ENCODE measurements at places on chromosomes 3 and 15.
A peak's percentile ranks its signal among the peaks of the same experiment; 100 is the strongest.

DNA sequence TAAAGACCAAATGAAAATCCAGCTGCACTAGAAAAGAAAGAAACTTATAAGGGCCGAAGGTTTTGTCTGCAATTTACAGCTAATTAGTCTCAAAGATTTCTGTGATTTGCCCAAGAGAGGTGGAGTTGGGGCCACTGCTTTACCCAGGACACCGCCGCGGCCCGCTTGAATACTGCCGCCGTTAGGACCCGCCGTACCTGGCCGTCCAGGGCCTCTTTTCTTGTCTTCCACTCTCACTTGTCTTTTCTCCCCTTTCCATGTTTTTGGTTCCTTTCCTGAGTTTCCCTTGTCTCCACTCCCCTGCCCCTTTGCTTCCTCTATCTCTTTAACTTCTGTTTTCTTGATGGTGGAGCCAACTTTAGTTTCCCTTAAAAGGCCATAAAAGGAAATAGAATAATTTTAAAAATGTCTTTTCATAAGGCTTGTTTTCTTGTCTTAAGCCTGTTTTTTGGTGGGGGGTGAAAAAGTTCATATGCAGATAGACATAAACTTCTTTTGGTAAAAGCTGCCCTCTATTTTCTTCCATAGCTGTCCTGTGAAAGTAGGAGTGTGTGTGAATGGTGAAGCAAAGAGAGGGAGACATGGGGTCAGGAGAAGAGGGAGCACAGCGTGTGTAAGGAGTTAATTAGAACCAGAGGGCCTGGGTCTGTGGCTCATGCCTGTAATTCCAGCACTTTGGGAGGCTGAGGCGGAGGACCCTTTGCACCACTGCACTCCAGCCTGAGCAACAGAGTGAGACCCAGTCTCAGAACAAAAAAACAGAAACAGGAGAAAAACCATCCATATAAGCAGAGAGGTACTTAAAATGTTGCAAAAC is 16.0 kb upstream of the CCNL1 start:
- DNase-seq, result no peak

- DNase-seq, result no peak
Observed at GRCh38 chr15:80588801-80589200, 106.3 kb upstream of the ABHD17C start.

GRCh38 chr3:143510601-143511000 is 337.7 kb downstream of the SLC9A9 start:
- DNase-seq, result no peak

- DNase-seq, result no peak
Observed at GRCh38 chr3:33994568-33994967, 196.1 kb downstream of the PDCD6IP start.

DNA sequence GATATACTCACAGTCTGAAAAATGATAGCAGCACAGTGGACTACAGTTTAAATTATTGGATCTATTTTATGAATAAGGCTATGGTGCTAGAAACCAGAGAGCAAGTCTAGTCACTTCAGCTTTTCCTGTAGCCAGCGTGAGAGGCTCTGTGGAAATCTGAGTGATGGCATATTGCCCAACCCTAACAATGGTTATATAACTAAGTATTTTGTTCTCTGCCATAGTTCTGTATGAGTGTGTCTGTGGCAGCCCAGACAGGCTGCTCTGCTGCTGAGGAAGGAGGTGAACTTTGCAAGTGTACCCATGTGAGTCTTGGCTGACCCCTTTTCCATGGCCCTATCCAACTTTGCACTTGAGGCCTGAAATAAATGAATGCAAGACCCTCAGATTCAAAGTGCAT is 105.7 kb downstream of the LRTM1 start:
- DNase-seq, result no peak

DNA sequence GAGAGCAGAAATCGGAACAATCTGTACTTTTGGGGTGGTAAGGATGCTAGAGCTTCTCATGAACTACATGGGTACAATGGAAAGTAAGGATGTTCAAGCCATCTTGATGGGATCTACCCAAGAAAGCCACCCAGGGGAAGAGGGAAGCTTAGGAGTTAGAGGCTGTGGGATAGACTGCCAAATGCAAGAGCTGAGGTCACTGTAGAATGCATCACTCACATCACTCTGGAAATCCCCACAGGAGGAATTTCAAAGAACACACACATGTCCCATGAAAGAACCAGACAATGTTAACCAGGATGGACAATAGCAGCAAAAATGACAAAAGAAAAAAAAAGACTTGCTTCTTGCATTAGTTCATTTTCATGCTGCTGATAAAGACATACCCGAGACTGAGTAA is 32.8 kb upstream of the UBE2E2 start:
- DNase-seq, result no peak

DNA sequence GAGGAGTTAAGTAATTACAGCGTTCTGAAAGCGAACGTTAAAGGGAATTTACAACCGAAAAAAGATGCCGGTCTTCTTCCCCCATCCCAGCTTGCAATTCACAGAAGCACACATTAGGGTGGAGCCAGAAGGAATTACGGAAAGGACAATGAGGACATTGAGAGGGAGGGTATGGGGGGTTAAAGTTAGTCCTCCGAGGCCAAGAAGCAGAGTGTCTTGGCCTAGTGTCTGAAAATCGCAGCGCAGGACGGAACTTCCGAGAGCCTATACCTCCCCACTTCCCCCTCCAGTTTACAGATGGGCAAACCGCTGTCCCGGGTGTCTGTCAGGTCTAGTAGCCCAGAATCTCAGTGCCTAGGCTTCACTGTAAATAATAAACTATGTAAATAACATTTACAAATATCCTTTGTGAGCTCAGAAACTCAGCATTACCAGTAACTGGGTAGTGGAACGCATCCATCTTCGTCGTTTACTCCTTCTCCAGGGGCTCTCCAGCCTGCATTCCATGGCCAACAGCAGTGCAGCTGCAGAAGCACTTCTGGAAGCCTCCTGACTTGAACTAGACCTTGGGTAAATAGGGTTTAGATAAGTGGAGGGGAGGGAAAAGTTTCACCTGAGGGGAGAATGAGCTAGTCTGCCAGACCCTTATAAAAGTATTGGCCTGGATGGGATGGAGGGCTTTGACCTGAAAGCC is 922 bp downstream of the ADPRH start:
- DNase-seq, result peak; percentile 30

DNA sequence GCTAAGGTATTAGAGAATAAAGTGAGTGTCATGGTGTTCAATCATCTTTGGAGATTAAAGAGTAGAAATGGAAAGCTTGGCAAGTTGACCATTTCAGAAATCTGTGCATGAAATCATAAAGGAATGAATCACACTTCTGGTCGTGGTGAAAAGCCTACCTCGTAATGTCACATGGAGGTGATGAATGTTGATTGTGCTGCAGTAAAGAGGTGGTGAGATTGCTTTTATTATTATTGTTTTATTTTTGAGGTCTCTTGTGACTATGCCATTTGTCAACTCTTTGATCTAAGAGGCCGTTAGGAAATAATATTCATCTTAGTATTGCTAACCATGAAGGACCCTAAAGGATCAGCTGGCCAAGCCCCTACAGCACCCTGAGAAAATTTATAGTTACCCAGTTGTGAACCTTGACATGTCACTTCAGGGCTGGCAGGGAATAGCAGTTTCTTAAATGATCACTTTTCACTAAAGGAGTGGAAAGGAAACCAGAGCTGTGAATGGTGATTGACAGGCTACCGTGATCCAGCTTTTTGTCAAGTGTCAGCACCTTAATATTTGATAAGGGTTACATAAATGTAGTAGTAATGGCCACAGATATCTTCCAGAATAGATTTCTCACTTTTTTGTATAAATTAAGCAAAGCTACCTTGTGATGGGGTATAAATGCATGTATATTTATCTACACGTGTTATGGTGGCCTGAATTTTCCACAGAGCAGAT is 203.9 kb downstream of the PTPRG start:
- DNase-seq, result no peak

All from CD4-positive, alpha-beta T cell treated with Interleukin-12 subunit alpha and Interleukin-12 subunit beta, for 1 hour (primary cell).